ENCODE measurements at places on chromosomes 4 and X. TPM values are rescaled to one million over a fixed set of nuclear protein-coding genes. Genes with fewer than 3 reads are reported as not detected.
A peak's percentile ranks its signal among the peaks of the same experiment; 100 is the strongest.

GRCh38 chr4:152949930-152950329, 13.8 kb downstream of the FHDC1 start:
- DNase-seq = no peak

DNA sequence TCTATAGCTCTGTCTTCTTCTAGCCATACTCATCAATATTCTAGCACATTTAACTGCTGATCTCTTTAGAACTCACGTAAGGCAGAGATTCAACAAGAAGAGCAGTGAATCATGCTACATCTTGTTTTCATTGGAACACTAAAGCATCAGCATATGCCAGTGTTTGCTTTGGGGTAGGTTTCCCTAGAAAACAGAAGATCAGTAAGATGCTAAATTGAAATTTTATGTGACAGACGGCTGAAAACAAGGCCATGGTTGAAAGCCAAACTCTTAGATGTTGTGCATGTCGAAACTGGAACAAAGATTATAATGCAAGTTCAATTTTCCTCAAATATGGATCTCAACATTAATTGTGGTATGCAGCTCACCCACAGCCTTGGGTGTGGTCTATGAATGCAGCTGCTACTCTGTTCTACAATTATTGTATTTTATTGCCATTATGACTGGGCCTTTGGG, 107.6 kb downstream of the PDLIM5 start:
- peak; percentile 39 for DNase-seq

GRCh38 chrX:153881281-153881680, 4.7 kb downstream of the L1CAM start:
- DNase-seq = no peak

DNA sequence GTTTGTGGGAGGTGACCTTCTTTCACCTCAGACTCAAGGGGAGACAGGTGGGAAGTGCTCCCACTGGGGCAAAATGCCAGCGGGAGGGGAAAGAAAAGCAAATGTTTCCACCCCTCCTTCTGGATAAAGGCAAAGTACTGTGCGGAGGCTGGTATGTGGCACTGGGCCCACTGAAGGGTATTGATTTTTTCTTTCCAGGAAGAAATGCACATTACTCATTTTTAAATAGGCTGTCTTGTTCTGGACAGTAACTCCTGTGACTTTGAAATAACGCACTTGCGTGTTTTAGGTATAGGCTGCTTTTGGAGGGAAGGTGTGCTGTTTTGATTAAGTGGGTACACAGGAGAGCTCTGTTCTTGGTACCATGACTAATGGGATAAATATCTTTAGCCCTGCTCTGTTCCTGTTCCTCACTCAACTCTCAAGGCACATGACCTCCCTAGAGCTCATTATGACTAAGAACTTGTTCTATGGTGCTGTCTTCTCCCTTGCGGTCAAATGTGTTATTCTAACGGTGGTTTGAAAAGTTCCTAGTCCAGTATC, 40.7 kb upstream of the MBTPS2 start:
- DNase-seq = peak; percentile 28

DNA sequence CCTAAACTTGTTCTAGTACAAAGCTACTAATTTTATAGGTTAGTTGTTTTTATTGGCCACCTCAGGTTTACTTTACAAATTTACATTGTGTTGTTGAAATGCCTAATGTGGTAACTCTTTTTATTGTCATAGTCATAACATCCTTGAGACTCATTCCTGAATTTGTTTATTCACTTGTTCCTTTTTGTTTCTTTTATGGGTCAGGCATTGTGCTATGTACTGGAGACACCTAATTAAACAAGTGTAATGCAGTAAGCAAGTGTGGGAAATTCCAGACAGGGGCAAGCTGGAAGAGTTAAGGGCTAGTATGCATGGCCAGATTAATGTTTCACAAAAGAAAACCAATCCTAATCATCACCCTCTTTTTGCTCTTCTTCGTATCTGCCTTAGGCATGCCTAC, 30.5 kb upstream of the TTC29 start:
- DNase-seq = no peak

GRCh38 chr4:2036866-2037265, 22.3 kb upstream of the NAT8L start:
- DNase-seq = no peak

DNA sequence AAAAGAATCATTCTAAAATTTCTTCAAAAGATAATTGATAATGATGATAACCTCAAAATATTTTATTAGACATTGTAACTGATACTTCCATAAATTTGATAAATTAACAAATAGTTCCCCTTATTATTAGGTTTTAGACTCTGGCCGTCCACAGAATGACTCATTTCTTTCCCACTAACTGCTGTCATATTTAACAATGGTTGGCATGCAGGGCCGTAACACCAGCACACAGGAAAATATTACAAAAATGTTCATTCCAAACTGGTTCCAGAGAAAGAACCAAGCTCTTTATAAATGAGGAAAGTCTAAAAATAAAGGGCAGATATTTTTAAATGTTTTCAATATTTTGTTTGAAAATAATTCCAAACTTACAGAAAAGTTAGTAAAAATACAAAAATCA, 28.2 kb downstream of the WDFY3 start:
- peak; percentile 68 for DNase-seq

DNA sequence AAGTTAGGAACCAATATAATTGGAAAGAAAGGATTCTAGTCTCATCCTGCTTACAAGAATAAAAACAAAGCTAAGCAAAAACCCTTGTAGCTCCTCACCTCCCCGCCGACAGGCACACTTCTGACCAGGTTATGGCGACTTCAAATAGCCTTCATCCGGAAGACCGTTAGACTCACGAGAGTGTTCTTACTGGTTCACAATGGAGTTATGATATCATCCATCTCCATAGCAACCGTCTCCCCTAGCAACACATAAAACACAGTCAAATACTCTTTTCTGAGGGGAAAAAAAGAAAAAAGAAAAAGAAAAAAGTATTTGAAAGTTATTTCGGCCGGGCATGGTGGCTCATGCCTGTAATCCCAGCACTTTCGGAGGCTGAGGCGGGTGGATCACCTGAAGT, at the start of gene IL13RA2:
TSS of gene IL13RA2 (minus strand) at position 162 of the 400 bp plus-strand sequence. CDS start 347 bp downstream, outside the sequence.
- DNase-seq = no peak

- peak; percentile 53 for DNase-seq
Observed at GRCh38 chr4:89482251-89482650, 174.7 kb upstream of the GPRIN3 start.

DNA sequence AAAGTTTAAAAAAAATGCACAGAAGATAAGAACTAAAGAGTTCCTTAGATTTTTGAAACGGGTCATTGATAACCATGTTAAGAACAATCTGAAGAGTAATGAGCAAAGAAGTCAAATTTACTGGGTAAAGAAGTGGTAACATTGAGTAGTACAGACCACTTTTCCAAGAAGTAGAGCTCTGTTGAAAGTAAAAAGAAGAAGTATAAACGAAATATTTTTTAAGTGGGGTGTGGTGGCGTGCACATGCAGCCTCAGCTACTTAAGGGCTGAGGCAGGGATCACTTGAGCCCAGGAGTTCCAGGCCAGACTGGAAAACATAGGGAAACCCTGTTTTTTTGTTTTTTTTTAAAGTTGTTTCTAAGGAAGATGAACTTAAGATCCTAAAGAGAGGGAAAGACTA, 68.5 kb downstream of the UBA6 start:
- DNase-seq = no peak

DNA sequence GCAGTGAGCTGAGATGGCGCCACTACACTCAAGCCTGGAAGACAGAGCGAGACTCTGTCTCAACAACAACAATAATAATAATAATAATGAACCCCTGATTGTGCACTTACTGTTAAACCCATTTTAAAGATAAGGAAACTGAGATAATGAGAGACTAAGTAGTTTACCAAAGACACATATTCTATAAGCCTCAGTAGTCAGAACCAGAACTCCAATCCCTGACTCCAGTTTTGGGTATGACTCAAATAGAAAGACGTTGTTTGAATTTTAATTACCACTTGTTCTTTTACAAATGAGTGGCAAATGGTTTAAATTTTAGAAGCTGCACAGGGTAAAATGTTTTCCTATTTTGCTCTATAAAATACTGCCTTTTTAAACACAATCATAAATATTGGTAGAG, 37.4 kb downstream of the ACSL4 start:
- no peak for DNase-seq

DNA sequence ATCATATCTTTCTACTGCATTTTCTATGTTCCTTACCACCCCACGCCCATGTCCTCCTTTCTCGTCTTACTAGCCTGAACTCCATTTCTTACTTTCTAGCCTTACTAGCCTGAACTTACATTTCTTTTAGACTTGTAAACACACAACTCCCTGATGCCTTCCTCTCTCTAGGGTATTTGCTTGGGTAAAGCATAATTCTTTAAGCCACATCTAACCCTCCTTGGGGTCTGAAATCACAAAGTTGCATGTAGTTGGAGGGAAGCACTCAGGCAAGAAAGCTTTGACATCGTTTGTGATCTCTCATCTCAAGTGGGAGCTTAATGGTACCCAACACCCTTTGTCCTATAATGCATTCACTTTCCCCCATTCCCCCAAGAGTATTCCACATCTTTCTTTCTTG, 124.4 kb downstream of the SPOCK3 start:
- DNase-seq = no peak

- DNase-seq = peak; percentile 58
Observed at GRCh38 chr4:184628103-184628502, 21.1 kb downstream of the CASP3 start.

DNA sequence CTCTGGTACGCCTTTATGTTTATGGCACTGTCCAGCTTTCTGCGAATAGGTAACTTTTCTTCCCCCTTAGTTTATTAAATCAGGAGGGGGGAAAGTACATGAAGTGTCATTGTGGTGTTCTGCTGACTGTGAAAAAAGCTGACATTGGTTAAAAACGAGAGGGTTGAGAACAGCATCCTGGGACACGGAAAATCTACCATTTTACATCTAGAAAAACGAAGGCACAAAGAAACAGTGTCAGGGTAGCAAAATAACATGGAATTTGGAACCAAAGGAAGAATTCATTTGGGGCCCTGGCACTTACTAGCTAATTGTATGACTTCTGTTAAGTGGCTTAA, 1.2 kb upstream of the AMOT start:
- no peak for DNase-seq

DNA sequence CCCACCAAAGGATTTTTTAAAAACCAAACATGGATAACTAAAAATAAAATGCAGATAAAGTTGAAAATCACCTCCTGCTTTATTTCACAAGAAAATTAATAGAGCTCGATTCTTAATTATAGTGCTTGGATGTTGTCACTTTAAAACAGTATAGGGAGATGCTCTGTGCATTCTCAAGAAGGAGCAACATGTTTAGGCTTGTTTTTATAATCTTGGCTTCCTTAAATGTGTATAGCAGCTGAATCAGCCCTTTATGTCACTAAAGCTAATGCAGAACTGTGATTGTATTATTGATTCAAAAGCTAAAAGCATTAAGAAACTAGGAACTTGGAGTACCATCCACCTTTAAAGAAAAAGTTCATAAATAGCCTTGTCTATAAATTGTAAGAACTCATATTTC, 12.9 kb downstream of the UTP3 start:
- DNase-seq = no peak

DNA sequence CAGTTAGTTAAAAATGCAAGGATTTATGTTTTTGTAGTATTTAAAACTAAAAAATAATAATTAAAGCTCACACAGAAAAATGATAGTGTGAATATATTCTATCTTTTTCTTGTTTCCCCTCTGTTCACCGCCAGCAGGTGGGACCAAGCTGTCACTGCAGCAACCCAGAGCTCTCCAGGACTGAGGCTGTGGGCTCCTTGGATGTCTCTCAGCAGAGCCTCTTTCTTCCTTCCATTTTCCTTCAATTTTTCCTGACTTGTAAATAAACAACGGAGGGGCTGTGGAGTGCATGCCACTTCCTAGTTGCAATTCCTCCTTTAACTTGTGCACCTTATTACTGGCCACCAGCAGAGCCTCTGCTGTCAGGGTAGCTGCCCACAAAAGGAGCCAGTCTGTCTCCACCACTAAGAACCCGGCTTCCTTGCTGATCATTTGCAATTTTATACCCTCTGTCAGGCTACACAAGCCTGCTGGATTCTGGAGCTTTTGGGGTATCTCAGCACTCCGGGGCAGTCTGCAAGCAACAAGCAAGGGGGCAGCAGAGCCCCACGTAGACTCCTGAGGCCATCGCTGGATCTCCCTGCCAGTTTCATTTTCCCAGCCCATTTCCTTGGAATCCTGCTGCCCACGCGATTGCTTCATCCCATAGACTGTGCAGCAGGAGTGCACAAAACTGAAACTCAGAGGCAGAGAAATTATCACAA, 1467.4 kb downstream of the C4orf33 start:
- peak; percentile 72 for DNase-seq

DNA sequence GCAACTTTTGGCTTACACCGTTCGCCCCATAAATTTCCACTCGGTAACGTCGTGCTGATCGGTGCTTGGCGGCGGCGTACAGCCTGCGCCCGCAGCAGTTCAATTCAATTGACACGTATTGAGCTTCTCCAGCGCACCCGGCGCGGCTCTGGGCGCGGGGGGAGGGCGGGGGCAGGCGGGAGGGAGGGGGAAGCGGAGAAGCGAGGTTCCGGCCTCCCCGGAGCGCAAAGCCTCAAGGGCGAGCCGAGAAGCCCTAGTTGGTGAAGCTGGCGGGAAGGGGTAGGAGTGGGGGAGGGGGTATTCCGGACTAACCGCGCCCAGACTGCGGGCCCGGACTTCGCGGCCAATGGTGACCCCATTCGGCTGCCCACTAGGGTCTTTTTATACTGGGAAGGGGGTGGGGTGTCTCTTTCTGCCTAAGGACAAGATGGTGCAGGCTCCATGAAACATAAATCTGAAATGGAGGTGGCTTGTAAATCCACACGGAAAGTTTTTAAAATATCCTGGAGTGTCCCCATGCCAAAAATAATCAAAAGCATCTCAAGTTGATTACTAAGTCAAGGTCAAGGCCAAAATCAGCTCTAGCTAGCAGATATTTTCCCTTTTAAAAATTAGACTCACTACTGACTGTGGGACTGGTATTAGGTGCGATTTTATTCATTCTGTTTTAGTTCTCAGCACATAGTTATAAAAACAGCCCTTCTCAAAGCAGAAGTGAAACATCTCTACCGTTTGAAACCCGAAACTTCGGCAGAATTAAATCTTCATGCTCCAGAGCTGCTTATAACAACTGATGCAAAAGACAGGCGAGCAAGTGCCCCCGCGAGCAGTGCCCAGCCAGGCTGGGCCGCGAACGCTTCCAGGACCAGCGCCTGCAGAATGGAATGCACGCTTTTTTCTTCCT, 1.5 kb upstream of the BCOR start:
- DNase-seq = no peak

GRCh38 chr4:2318885-2319284, 57.0 kb upstream of the MXD4 start:
- no peak for DNase-seq

GRCh38 chr4:47720787-47721186, 117.1 kb downstream of the CORIN start:
- DNase-seq = no peak

- DNase-seq = no peak
Observed at GRCh38 chrX:63934160-63934559, 149.1 kb upstream of the ARHGEF9 start.

The SPANXN3 gene
- not detected for total RNA-seq

The GRPR gene
- 16.4 TPM for total RNA-seq

The ARAP2 gene
- total RNA-seq = 1.8 TPM

The NAA10 gene
- 118 TPM for total RNA-seq

The GJB1 gene
- total RNA-seq = not detected

The BEX2 gene
- total RNA-seq = not detected

All from IMR-90 (cell line).